Activated naive CD8-positive, alpha-beta T cell treated with anti-CD3 and anti-CD28 coated beads, Interleukin-2, amount 10 ng/mL, durations not matched to agents 7 days and 5 days (primary cell): ENCODE measurements at places on chromosomes 11 and 22. TPM values are rescaled to one million over a fixed set of nuclear protein-coding genes. Genes with fewer than 3 reads are reported as not detected.

- H3K27ac ChIP-seq: no peak overlapping the region
- no peaks in the 10 kb centered on the region for H3K27me3 ChIP-seq
- peaks cover 15% of the 10 kb centered on the region for H3K36me3 ChIP-seq
- H3K4me3 ChIP-seq: no peak overlapping the region
These were observed 17.4 kb upstream of the BACE1-AS start for GRCh38 chr11:117273550-117274289.

- peak overlapping the region; percentile 91 for H3K4me3 ChIP-seq
- peak; percentile 47 for DNase-seq
- H3K27me3 ChIP-seq: peaks cover 50% of the 10 kb centered on the region
These were observed 1.7 kb downstream of the ZBTB16 start for GRCh38 chr11:114061048-114061680.

DNA sequence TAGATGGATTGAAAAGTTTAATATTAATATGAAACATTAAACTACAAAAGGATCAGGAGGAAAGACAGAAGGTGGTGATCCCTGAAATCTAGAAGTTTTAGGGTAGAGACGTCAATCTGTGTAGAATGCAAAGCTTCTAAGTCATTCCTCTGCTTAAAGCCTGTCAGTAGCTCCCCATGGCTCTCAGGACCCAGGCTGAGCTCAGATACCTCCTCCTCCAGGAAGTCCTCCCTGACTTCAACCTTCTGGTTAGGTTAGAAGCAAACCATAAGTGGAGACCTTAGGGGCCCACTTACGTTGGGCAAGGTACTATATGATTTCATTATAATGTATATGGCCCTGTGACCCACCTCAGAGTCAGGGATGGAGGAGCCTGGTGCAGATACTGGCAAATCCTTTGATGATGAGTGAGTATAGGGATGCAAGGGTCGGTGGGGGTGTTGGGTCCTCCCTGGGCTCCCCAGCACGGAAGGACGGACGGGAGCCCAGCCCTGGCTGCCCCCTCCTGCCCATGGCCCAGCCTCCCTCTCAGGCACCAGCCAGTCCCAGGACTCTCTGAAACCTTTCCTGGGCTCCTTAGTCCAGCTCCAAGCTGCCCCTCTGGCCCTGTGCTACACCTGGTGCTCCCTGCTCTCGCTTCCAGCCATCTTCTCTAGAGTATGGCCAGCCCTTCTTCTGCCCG, 3.2 kb upstream of the PPP6R3 start:
- DNase-seq: no peak

The SMIM35 gene
- total RNA-seq: 3.0 TPM

The ELF5 gene
- total RNA-seq: not detected

The OTOG gene
- not detected for total RNA-seq

DNA sequence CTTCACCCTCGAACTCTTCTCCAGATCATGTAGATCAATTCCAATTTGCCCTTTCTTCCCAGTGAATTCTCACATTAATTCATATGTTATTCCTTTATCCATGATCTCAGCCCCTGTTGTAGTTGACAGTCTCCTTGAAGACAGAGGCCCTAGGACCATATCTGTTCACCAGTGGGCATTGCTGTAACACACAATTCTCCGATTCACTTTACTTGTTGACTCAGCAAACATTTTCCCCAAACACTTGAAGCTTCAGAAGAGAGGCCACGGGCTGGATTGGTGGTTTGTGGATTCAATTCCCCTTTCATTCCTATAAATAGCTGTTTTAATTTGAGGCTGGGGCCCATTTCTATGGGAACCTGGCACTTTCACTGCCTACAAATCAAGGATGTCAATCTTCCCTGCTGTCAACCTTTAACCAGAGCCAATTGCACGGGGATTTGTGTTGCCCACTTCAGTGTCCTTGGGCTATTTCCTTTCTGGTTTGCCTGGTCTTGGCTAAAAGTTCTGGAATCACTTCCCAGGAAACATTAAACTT, 393.0 kb upstream of the KIRREL3 start:
- DNase-seq: no peak
- no peaks in the 10 kb centered on the region for H3K27me3 ChIP-seq
- no peaks in the 10 kb centered on the region for H3K4me1 ChIP-seq
- H3K27ac ChIP-seq: no peak overlapping the region
- no peak overlapping the region for H3K4me3 ChIP-seq

The KCNJ11 gene
- total RNA-seq: 1.8 TPM

The FGF3 gene
- not detected for total RNA-seq

- H3K4me1 ChIP-seq: no peaks in the 10 kb centered on the region
- no peak for DNase-seq
- no peaks in the 10 kb centered on the region for H3K36me3 ChIP-seq
- peaks cover 10% of the 10 kb centered on the region for H3K27me3 ChIP-seq
- H3K27ac ChIP-seq: no peak overlapping the region
These were observed 136.3 kb upstream of the TEAD1 start for GRCh38 chr11:12537778-12538401.

The KCNK4 gene
- total RNA-seq: not detected

- no peak for DNase-seq
- no peak overlapping the region for H3K4me3 ChIP-seq
- H3K27ac ChIP-seq: no peak overlapping the region
- peaks cover 8% of the 10 kb centered on the region for H3K27me3 ChIP-seq
These were observed 113.6 kb upstream of the SEZ6L start for GRCh38 chr22:26055693-26056092.

DNA sequence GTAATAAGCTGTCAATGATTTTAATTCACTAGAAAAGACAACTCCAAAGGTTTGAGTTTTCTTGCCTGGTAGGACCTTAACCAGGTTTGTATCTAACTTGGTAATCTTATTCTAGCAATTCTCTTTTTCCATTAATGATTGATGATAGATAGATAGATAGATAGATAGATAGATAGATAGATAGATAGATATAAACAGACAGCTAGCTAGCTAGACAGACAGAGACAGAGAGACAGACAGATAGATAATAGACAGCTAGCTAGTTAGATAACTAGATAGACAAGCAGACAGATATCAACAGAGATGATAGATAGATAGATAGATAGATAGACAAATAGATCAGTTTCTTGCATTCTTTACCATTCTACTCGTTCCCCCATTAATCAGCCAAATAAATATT, 15.3 kb downstream of the TMPRSS6 start:
- H3K36me3 ChIP-seq: peaks cover 1% of the 10 kb centered on the region
- H3K4me1 ChIP-seq: peaks cover 14% of the 10 kb centered on the region
- no peak overlapping the region for H3K27ac ChIP-seq
- no peaks in the 10 kb centered on the region for H3K27me3 ChIP-seq

The SLN gene
- not detected for total RNA-seq

The APLNR gene
- total RNA-seq: not detected

The CRYBB2 gene
- total RNA-seq: not detected

DNA sequence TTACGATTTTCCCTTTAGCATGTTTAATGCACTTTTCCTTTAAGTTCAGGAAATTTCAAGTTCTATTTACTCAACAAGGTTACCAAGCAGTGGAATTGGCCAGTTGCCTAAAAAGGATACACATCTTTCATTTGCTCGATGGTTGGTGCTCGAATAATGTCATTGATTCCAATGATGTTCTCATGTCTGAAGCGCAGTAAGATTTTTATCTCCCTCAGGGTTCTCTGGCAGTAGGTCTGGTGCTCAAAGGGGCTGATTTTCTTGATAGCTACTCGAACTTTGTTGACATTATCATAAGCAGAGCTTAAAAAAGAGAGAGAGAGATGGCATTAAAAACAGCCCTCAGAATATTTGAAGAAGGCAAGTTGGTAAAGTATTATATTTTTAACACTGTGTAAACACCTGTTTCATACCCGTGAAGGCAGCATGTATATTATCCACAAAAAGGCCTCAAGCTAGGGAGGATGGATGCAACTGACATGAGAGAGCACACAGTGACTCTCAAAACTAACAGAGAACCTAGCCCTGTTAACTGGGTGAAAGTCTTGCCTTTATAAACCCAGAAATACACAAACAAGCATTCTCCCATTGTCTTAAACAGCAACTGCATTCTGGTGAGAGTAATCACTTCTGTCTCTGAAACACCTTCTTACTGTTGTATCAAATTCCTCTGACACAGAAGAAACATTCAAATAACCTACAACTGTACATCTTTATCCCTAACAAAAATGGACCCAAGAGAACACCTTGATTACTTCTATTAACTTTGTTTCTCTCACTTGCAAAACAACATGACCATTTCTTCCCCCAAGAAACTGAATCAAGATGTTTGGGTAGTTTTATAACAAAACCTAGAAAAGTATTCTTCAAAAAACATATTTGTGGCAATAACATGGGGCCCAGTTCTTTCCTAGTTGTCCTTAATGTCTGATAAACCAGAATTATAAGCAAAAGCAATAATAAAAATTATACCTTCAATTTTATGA, 59.6 kb downstream of the MAPK1 start:
- no peaks in the 10 kb centered on the region for H3K27me3 ChIP-seq
- peaks cover 7% of the 10 kb centered on the region for H3K4me1 ChIP-seq
- no peak overlapping the region for H3K27ac ChIP-seq
- peaks cover 32% of the 10 kb centered on the region for H3K36me3 ChIP-seq
- DNase-seq: no peak
- no peak overlapping the region for H3K4me3 ChIP-seq

DNA sequence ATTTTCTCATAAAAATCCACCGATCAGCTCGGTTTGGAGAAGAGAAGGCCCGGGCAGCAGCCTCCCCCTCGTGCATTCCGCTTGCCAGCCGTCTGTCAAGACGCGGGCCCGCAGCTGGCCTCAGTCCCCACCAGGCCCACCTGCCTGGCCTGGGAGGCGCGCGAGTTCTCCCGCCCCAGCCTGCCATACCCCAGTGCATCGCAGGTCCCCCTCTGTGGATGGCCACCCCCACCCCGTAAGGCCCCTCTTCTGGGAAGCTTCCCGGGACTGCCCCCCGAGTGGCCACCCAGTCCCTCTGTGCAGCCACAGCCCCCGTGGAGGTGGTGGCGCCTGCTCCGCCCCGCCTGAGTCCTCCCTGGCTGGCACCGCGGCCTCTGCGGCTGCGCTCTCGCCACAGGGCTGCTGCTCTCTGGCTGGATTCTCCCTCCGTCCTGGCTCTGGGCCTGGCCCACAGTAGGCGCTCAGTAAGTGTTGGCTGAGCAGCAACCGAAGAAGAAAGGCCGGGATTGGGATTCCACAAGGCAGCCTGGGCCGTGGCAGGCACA, 74.0 kb upstream of the TCF20 start:
- H3K4me3 ChIP-seq: peak overlapping the region; percentile 57
- H3K4me1 ChIP-seq: no peaks in the 10 kb centered on the region
- H3K27ac ChIP-seq: no peak overlapping the region
- DNase-seq: no peak
- H3K27me3 ChIP-seq: peaks cover 12% of the 10 kb centered on the region

GRCh38 chr11:34525888-34526657, 12.5 kb upstream of the ELF5 start:
- H3K27ac ChIP-seq: no peak overlapping the region
- H3K4me1 ChIP-seq: no peaks in the 10 kb centered on the region
- peak overlapping the region; percentile 46 for H3K4me3 ChIP-seq
- DNase-seq: no peak
- peaks cover 12% of the 10 kb centered on the region for H3K27me3 ChIP-seq

- peaks cover 33% of the 10 kb centered on the region for H3K4me1 ChIP-seq
- peaks cover 20% of the 10 kb centered on the region for H3K36me3 ChIP-seq
- peak overlapping the region; percentile 38 for H3K27ac ChIP-seq
- no peak overlapping the region for H3K4me3 ChIP-seq
These were observed 35.6 kb downstream of the BRD1 start for GRCh38 chr22:49792107-49792506.

DNA sequence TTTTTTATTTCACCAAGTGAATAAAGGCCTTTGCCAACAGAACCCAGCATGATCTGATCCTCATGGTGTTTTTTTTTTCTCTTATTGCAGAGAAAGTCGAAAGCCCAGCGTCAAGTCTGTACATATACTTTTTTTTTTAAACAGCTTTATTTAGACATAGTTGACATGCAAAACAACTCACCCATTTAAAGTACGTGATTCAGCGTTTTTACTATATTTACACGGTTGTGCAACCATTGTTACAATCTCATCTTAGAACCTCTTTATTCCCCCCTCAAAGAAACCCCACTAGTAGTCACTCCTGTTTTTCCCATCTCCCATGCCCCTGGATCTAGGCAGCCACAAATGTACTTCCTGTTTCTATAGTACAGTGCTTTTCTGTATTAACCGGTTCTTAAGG, 20.6 kb upstream of the AP1B1 start:
- H3K27me3 ChIP-seq: no peaks in the 10 kb centered on the region
- H3K36me3 ChIP-seq: no peaks in the 10 kb centered on the region
- peaks cover 18% of the 10 kb centered on the region for H3K4me1 ChIP-seq
- H3K4me3 ChIP-seq: no peak overlapping the region

The BTG4 gene
- total RNA-seq: not detected

The PANX2 gene
- total RNA-seq: 0.11 TPM
